ENCODE measurements at places on chromosomes 4 and X.

GRCh38 chr4:107837776-107838618, 13.3 kb downstream of the SGMS2 start:
- DNase-seq, result no peak

GRCh38 chr4:26860922-26861433, 337 bp downstream of the STIM2 start:
- peak; percentile 26 for DNase-seq

- DNase-seq, result no peak
Measured at GRCh38 chrX:7889135-7889534, 38.1 kb downstream of the PNPLA4 start.

DNA sequence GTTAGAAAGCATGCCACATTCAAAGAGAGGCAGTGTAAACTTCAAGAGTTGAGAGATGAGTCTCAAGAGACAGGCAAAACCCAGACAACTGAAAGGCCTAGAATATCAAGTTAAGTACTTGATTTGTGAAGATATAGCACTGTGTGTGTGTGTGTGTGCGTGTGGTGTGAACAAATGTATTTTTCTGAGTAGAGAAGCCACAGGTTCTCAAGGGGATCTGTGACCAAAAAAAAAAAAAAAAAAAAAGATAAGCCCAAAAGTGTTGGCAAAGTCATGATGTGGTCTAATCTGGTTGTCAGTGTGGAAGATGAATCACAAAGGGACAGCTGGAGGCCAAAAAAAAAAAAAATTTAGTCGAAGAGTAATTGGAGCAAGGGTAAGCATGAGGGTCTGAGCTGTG, 3.9 kb downstream of the RIPPLY1 start:
- no peak for DNase-seq

GRCh38 chr4:33071535-33071934, 2351.4 kb downstream of the PCDH7 start:
- no peak for DNase-seq

DNA sequence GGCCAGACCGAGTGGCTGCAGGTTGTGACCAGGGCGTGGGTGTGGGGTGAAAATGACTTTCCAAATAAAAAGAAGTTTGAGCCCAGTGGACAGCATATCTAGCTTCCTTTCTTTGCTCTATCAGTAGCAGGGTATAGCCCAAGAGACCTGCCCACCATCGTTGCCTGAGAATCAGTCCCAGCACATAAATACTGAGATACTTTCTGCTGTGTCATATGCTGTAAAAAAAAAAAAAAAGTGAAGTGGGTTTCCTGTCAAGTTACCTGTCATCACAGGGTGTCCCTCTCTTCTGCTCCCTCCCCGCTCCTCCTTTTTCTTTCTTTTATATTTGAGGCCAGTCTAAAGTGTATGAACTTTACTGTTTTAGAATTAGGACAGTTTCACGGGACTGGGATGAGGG, 330.3 kb upstream of the BOD1L1 start:
- DNase-seq, result no peak

DNA sequence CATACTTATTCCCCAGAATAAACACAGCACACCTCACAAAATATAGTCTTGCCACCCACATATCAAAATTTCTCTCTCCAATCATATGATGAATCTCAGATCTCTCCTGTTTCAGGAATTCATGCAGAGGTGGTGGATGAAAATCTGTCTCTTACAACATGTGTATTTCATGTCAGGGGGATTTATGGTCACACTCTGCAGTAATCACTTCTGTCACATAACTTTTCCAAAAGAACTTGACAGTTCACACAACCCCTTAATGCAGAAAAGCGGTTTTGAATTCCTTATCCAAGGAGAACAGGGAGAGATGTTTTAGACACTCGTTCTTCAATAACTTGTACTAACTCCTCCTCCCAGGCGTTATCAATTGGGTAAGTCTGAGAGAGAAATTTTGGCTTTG, 180.5 kb upstream of the ETNPPL start:
- DNase-seq, result no peak

DNA sequence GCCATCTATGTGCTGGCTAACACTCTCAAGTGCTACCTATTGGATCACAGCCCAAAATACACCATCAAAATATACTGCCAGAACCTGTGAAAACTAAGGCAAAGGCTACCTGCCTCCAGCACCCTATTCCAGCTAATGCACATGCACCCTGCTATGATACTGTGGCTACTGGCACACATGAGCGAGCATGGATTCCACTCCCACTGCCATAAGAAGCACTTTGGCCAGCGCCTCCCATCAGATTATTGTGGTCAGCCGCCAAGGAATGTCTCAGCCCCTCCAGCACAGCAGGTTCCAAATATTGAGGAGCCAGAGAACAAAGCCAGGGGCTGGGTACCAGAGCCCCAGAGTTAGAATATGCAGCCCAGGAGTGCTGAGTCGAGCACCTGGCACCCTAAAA, 32.5 kb upstream of the TMPRSS11F start:
- DNase-seq, result no peak

- no peak for DNase-seq
Measured at GRCh38 chr4:87005690-87006425, 71.0 kb downstream of the AFF1 start.

DNA sequence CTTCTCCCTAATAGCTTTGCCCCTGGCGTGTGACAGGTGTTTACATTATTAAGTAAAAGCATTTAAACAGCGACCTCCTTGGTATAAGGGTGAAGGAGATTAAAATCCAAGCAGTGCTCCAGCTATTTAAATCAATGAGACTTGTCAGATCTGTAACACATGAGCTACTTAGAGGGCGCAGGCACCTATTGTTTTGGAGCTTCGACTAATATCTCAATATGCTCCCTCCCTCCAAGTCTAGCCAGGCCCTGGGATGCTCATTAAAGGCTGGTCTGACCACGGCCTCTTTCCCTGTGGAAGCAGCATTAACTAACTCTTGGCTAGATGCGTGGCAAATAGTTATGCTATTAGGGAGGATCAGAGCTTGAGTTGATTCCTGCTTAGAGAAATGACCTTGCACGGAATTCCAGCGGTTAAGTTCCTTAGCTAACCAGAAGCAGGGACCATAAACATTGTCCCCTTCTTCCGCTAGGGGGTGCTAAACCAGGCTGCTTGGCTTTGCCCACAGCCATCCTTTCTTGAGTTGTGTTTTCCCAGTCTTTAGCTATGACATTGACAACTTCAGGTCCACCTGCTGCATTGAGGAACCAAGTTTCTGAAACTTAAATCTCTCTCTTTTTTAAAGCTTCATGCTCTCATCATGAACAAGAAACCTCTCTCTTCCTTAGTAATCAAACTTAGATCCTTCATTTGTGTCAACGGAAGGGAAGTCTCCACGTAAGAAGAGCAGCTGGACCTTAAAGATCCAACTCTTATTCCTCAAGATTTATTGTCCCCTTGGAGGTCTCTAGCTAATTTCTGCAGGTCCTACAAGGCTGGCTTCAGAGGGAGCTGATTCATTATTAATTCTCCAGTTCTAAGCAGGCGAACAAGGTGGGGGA, 80.7 kb upstream of the IGFBP7 start:
- DNase-seq, result peak; percentile 38

DNA sequence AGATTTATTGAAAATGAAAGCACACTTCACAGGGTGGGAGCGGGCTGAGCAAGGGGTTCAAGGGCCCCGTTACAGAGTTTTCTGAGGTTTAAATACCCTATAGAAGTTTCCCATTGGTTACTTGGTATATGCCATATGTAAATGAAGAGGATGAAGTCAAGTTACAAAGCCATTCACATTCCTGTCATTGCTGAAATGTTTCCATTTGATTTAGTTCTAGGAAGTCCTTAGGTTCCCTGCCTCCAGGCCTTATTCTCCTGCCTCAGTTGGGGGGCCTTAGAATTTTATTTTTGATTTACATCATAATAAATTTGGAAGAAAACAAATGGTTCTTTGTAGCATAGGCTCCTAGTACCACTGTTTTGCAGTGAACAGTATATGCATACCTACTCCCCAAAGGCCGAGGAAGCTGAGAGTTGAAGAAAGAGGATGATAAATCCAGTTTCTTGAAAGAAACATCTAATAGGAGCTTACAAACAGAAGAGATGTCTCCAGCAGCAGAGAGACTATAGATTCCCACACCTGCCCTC, 31.8 kb downstream of the SERTM2 start:
- DNase-seq, result no peak

GRCh38 chr4:115824630-115825029, 711.2 kb upstream of the NDST4 start:
- DNase-seq, result no peak

GRCh38 chrX:17529151-17529745, 154.2 kb downstream of the NHS start:
- no peak for DNase-seq

DNA sequence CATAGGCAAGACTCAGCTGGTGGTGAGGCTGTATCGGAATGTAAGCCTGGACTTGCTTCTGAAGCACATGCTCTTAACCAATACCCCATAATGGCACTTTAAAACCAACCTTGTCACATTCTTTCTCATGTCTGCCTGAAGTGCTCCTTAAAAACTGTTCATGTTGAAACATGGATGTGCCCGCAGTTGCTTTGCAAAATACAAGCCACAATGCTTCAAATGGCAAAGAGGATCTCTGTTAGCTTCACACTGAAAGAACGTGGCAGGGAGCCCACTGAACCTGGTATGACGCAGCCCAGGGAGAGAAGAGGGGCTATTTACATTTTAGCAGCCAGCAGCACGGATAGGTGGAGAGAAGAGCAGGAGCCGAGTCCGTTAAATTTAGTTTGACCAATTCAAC, 29.3 kb downstream of the SOD3 start:
- DNase-seq, result no peak

DNA sequence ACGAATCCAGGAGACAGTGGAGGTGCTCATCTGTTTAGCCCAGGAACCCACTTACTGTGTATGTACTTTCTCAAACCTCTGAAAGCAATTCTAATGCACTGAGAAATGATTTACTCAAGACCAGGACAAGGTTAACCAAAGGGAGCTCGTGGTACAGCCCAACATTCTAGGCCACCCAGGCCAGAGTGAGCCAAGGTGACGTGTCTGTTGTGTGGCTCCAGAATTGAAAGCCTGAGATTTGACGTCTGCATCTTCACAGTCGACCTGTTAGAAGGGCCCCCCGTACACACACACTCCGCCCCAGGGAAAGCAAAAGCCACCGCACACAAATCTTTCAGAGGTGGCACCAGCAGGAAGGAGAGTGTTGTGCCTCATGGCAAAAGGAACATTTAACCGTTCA, 2.3 kb downstream of the MAP3K15 start:
- DNase-seq, result no peak

- no peak for DNase-seq
Measured at GRCh38 chrX:10178866-10179463, 22.2 kb downstream of the CLCN4 start.

GRCh38 chr4:40800064-40800463, 50.3 kb downstream of the NSUN7 start:
- no peak for DNase-seq

DNA sequence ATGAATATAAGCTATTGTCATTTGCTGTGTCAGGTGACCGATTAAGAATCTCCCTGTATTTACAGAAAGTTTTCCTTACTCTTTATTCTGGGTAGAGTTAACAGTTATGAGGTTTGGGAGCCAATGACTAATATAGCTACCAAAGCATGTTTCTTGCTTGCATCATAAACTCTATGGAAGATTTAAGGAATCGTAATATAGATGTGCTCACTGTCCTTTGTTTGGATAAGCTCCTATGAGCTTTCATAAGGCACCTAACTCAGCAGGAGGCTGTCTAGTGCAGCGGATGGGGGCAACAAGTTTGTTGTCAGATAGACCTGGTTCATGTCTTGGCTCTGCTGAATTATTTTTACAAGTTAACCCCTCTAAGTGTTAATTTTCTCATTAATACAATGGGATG, 75.0 kb upstream of the PAQR3 start:
- no peak for DNase-seq

GRCh38 chr4:138181287-138181686, 60.9 kb downstream of the SLC7A11 start:
- no peak for DNase-seq

DNA sequence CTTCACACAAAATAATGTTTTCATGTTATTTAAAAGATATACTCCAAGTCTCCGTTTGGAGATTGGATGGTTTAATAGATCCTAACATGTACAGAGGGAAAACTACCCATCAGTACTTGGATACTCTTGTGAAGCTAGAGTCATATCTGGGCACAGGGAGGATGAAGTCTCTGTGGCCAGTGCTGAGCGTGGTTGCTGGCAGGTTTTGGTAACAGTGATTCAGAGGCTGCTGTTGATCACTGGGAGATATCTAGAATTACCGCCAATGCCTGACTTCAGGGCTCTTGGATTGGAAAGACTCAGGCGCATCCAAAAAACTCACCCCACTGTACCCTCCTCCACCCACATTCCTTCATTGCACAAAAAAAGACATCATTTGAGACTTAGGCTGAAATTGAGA, 107.2 kb upstream of the PGRMC2 start:
- DNase-seq, result no peak

DNA sequence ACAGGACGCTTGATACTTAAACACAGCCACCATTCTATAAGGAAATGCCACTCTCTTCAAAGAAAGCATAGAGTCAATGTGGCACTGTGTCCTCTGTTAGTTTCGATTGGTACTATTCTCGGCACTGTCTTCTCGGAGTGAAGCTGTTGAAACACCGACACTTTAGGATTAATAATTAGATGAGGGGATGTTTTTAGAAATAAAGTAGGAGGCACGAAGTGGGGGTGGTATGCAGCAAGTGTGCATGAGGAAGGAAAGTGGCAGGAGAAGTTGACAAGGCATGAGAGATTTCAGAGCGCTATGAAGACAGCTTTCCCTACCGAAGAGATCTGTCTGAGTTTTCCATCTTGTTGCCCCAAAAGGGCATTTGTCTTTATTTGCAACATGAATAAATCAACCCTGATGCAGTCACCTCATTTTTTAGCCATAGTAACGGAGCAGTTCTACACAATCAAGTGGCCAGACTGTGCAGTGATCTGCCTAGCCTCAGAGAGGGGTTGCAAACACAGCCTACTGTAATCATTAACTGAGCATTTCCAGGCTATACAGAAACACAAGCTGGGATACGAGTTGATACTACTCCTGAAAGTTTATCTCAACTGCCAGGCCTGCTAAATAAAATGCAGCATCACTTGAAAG, 8.3 kb downstream of the GPRIN3 start:
- no peak for DNase-seq

- no peak for DNase-seq
Measured at GRCh38 chr4:12041828-12042227, 613.1 kb upstream of the HS3ST1 start.

- DNase-seq, result no peak
Measured at GRCh38 chr4:156201050-156201449, 247.4 kb upstream of the CTSO start.

GRCh38 chr4:20615486-20616260, 84.6 kb upstream of the PACRGL start:
- DNase-seq, result no peak

- no peak for DNase-seq
Measured at GRCh38 chrX:83416273-83416672, 91.8 kb upstream of the POU3F4 start.

DNA sequence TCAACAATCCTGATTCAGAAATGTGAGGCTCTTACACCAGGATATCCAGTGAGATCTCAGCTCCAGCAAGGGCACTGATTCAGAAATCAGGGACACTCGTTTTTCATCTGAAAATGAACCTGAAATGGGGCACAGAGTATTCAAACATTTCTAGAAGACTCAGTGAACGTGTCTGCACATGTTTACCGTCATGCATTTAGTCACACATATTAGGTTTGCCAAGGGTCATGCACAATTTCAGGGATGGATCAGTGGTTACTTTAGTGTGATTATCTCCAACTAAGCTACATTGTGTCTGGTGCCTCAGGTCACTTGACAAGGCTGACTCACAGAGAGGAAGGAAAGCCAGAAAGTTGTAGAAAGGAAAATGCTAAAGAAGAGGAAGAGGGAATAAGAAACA, 33.6 kb upstream of the SPANXN2 start:
- DNase-seq, result no peak

GRCh38 chr4:187798385-187798784, 197.2 kb upstream of the ZFP42 start:
- no peak for DNase-seq

Data from HuH-7.5 (cell line).